GM03348 (cell line): ENCODE measurements at places on chromosomes 3 and 15.

- DNase-seq, result no peak
Measured at GRCh38 chr3:111735912-111736311, 123.2 kb upstream of the PHLDB2 start.

GRCh38 chr15:70853973-70854665, at the start of gene LARP6:
TSS of gene LARP6 (minus strand) at chr15:70854157. CDS start at chr15:70854088, 69 bp downstream.
- peak; percentile 89 for DNase-seq

DNA sequence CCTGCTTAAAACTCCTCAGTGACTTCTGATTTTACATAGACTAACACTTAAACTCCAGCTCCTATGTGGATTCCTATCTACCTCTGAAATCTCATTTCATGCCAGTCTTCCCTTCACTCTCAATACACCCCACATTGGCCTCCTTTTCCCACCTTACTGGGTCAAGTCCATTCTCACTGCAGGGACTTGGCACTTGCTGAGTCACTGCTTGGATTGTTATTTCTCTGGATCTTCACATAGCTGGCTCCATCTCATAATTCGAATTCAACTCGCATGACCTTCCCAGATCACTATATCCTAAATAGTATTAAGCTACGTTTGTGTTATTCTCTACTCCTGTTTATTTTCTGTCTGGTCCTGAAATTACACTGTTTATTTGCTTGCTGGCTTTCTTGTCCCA, 59.6 kb upstream of the FRMD4B start:
- DNase-seq, result no peak

- no peak for DNase-seq
Measured at GRCh38 chr15:81111018-81111417, 23.1 kb upstream of the CFAP161 start.

DNA sequence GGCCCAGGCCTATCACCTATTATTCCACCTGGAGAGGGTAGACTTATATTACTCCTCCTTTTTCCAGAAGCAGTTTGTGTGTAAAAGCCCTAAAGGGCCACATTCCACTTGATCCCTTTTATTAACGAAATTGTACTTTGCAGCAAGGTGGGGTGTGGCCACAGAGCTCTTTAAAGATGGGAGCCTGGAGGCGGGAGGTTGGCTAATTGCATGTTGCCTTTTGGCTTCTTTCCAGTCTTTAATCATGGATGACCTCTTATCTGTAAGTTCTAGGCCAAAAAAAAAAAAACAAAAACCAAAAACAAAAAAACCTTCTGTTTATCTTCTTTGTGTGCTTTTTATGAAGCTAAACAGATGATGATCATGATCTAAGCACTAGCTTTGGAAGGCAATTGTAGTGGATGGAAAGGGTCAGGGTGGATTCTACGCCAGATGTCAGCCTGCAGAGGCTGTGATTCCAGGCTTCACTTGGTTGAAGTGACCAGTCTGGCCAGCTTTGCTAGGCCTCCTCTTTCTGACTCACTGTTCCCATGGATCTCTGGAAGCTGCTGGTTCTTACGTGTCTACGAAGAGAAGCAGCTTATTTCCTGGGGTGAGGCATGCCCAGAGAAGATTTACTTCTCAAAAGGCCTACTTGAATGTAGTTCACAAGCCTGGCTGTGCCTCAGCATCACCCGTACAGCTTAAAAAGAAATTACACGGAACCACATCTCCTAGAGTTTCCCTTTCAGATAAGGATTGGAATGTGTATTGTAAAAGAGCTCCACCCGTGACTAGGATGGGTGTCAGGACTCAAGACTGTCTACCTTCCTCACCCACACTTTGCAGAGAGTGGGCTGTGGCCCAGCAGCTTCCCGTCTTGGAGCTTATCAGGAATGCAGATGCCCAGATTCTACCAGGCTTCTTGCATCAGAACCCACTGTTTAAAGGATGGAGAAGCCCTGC, 330.9 kb upstream of the C2CD4B start:
- peak; percentile 82 for DNase-seq
